ENCODE measurements at places on chromosomes 5 and 9. TPM values are rescaled to one million over a fixed set of nuclear protein-coding genes. Genes with fewer than 3 reads are reported as not detected.

The PCDHB3 gene
- 1.0 TPM for polyA plus RNA-seq

The IFNK gene
- polyA plus RNA-seq, result not detected

The NRG2 gene
- 1.6 TPM for polyA plus RNA-seq

The MUSK gene
- polyA plus RNA-seq, result not detected

The CNTNAP3B gene
- 6.8 TPM for polyA plus RNA-seq

The MARCOL gene
- not detected for polyA plus RNA-seq

The C9orf153 gene
- polyA plus RNA-seq, result not detected

The CDH6 gene
- polyA plus RNA-seq, result 1.9 TPM

Measured in brain (organoid and tissue), 16 donors.